ENCODE measurements at places on chromosomes 4 and X.

GRCh38 chrX:150587585-150588503 lies 19.4 kb downstream of the MTM1 start:
- DNase-seq: peak; percentile 23

DNA sequence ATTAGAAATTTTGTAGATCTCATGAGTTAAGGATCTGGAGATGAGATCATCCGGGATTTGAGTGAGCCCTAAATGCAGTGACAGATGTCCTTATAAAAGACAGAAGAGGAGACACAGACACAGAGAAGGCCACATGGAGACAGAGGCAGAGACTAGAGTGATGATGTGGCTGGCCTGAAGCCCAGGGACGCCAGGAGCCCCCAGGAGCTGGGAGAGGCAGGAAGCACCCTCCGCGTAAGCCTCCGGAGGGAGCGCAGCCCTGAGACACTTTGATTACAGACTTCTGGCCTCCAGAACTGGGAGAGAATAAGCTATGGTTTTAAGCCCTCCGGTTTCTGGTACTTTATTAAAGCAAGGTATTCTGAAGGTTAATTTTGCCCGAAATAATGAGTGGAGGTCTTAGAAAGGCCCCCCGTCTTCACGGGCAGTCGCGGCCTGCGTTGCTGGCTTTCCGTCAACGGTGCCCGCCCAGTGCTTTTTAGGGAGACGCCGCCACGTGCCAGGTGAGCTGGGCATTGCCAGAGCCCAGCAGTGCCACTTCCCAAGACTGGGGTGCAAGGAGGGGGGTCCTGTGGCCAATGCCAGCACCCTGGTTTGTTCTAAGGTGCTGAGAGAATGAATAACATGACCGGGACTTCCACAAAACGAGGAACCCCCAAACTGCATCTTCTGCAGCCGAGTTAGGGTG lies 8.1 kb downstream of the DHRSX start:
- DNase-seq: no peak

DNA sequence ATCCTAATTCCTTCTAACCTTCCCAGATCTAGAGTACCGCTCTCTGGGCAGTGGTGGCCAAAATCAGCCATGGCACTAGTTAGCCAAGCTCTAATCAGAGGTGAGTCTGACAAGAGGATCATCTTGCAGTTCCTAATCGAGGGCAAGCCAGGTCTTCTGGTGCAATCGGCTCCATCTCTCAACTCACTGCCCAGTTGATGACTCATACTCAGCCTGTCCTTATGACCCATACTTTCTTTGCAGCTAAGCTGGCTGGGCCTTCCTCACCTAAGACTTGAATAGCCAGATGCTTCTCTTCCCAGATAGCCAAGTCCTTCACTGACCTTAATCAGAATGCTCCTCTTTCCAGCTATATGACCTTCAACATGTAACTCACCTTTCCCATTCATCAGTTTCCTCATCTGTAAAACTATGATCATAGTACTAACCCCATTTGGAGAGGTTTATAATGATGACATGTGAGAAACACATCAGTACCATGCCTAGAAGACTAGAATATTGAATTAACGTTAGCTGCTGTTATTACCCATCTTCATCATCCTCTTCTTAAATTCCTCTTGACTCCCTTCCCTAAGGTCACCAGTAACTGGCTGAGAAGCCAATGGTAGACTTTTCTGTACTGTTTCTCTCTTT lies 57.1 kb downstream of the RELL1 start:
- DNase-seq: no peak

GRCh38 chrX:131816551-131817136 lies 206.5 kb upstream of the STK26 start:
- DNase-seq: no peak

- DNase-seq: no peak
These were observed 18.6 kb upstream of the TEX13B start for GRCh38 chrX:108000751-108001150.

DNA sequence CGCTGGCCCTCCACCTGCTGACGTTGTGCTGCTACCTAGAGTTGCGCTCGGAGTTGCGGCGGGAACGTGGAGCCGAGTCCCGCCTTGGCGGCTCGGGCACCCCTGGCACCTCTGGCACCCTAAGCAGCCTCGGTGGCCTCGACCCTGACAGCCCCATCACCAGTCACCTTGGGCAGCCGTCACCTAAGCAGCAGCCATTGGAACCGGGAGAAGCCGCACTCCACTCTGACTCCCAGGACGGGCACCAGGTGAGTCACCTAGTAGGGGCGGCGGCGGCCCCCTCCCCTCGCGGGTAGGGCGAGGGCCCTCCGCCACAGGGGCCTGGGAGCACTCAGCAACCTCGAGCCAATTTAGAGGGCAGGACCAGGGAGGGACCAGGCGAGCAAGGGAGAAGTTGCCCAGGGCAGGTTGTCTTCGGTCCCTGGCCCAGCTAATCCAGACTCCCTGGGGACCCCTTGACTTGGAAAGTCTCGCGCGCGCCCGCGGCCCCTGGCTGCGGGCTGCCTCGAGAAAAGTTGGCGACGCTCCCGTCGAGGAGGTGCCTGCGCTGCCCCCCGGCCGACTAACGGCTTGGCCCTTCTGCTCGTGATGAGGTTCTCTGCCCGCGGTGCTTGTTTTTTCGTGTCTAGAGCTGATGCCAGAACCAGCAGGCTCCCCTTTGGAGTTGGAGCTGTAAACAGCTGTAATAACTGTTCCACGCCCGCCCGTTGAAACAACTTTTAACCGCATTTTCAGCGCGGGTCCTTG lies 717 bp downstream of the EDA start:
- DNase-seq: no peak

DNA sequence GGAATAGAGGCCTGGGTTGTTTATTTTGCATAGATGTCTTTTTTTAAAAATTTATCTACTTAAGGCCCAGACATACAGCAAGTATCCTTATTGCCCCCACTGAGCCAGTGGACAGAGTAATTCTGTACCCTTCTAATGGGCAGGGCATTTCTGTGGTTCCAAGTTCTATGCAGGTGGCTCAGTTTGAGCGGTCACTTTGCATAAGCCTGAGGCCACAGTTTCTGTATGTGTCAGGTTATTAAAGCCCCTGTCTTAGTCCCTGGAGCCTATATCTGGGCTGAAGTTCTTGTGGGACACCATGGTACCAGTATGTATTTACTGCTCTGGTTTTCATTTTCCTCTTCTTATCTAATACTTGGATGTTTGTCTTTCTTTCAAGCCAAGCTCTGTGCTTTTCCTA lies 168.8 kb downstream of the MID1IP1 start:
- DNase-seq: no peak

DNA sequence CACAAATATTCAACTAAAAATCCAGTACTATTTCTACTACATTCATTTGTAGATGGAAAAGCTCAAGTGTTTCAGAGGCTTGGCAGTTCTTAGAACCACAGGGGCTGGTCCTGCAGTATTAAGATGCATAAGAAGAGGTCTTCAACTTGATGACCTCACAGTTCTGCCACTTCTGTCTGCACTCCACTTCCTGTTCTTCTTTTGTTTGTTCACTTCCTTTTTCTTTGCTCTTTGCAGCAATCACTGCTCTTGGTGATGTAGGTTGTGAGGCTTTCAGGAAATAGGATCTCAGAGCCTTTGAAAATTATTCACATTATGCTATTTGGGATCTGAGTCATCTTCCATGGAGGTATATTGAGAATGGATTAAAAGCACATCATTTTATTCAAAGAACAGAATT lies 602.0 kb upstream of the CPEB2 start:
- no peak for DNase-seq

DNA sequence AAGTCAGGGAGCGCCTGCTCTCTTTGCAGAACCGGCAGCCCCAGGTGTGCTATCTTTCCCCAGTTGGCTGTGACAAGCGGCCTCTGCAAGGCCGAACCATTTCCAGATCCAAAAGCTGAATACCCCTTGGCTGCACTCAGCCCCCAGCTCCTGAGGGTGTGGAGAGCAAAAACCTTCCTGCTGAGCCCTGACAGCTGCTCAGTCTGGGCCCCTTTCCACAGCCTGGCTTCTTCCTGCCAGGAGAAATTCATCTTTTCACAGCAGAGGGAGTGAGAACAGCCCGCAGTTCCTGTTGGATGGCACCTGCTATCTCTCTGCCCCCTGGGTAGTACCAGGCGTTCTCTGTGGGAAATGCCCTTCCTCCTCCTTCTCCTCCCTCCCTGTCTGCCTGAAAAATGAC lies 78.4 kb downstream of the DRD5 start:
- no peak for DNase-seq

DNA sequence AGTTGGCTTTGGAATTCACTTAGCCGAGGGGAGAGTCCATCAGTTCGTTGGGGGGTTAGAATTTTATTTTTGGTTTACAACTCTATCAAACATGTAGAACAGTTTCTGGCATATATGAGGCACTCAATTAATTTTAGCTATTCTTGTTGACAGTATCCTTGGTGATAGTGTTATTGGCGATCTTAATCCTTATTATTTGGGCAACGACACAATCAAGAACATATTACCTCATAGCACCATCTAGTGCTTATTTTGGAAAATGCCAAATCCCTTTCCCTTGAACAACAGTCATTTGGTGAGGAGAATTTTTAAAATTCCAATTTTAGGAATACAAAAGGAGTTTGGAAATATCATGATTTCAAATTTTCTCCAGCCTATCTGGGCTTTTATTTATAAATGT lies 17.9 kb upstream of the PGRMC1 start:
- no peak for DNase-seq

- DNase-seq: no peak
These were observed 277.1 kb upstream of the DIAPH2 start for GRCh38 chrX:96407501-96407900.

- no peak for DNase-seq
These were observed 39.3 kb upstream of the SLC25A43 start for GRCh38 chrX:119359618-119360382.

- no peak for DNase-seq
These were observed 7.6 kb downstream of the MAD2L1 start for GRCh38 chr4:120059036-120059435.

DNA sequence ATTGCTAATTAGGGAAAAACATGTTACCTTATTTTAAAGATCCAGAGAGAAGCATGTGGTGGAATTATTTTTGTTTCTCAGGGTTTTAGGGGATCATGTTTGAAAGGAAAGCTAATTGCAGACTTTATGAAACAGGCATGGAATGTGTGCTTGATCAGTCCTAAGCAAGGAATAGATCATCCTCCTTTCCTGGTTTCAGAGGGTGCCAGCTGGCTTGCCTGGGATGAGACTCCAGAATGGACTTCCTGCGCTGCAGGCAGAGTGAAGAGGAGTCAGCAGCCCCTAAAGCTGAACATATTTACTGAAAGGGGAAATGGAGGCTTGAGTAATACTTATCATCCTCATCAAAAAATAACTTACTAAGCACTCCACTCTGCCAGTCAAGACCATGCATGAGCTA lies 13.3 kb downstream of the FGF5 start:
- no peak for DNase-seq

- no peak for DNase-seq
These were observed 27.9 kb downstream of the TSC22D3 start for GRCh38 chrX:107747596-107748161.

DNA sequence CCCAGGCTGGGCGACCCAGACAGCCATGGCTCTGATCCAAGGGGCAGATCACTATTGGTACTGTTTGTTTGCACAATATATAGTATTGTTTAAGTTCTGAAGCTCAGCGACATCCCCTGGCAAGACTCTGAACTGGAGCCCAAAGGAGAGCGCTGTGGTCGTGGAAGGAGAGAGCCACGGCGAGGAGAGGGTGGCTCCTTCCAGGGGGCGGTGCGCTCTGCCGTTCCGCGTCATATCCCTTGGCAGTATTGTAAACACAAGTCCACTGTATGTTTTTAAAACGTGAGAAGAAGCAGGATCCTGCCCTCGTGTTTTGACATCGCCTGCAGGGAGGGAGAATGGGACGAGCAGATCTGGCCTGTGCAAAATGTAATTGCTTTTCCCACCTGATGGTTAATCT lies 185.5 kb downstream of the RAB28 start:
- no peak for DNase-seq

DNA sequence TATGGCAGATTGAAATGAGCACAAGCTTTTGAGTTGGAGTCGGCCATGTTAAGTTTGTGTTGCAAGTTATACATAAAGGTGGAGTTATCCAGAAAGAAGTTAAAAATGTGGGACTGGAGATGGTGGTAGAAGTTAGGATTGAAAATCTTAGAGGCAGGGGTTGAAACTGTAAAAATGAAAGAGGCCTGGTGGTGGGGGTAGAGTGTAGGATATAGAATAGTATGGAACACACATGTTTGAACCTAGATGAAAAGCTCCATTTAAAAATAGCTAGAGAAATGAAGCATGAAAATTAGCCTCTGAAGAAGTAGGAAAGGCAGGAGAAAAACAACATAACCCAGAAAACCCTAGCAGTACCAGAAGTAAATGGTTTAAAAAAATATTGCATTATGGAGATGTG lies 131.8 kb upstream of the ENPEP start:
- DNase-seq: no peak

Measured in stimulated activated CD8-positive, alpha-beta memory T cell treated with anti-CD3 and anti-CD28 coated beads, Interleukin-4, amount 100 ng/mL, for 4 hours (primary cell).